H1 (cell line): ENCODE measurements at places on chromosomes 6 and 20.

- DNase-seq = no peak
These were observed 424.5 kb downstream of the HTR1B start for GRCh38 chr6:77038807-77039206.

DNA sequence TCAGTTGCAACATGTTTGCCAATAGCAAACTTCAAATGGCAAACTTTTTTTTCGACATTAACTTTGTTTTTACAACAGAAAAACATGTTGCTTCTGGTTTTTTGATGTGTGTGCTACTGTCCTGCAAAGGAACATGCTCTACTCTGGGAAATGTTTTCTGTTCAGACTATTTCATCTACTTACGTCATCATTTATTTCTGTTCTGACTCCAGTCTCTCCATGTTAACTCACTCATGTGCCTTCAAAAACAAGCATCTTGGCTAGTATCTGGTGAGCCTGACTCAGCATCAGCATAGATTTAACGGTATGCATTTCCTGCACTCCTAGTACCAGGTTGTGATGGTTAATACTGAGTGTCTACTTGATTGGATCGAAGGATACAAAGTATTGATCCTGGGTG lies 36.1 kb upstream of the MAP7 start:
- DNase-seq = no peak

GRCh38 chr20:57394121-57395082 lies 3.2 kb downstream of the RBM38 start:
- no peak for DNase-seq

GRCh38 chr6:87213364-87213763 lies 58.0 kb downstream of the ZNF292 start:
- no peak for DNase-seq
